ENCODE measurements at places on chromosomes 13 and 19.

DNA sequence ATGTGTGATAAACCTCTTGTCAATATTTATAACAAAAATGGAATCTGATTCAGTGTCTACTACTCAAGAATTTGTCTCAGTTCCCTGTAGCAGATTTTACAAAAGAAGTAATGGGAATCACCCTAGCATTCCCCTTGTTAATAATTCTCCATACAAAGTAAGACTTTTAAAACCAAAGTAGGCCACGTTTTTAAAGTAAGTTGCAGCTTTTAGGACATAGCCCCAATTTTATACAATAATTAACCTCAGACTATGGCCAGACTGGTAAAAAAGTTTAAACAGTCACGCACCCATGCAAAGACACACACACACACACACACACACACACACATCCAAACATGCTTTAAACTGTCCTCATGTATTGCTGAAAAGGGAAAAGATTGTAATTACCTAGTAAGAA lies 589.9 kb downstream of the PCDH9 start:
- no peak for DNase-seq

DNA sequence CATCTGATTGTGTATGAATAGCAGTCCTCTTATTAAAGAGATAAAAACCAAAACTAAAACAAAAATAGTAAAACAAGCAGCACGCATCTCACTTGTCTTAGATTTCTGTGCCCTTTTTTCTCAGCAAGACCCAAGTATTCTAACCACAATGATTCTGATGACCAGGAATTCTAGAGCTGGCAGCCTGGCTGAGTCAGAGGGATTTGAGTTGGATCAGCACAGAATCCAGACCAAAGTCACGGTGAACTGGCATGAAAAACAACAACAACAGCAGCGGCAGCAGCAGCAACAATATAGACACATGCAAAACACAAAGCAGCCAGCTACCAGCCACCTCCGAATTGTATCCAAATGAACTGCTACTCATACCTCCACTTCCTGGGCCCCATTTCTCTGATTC lies 360.5 kb downstream of the KCNRG start:
- no peak for DNase-seq

DNA sequence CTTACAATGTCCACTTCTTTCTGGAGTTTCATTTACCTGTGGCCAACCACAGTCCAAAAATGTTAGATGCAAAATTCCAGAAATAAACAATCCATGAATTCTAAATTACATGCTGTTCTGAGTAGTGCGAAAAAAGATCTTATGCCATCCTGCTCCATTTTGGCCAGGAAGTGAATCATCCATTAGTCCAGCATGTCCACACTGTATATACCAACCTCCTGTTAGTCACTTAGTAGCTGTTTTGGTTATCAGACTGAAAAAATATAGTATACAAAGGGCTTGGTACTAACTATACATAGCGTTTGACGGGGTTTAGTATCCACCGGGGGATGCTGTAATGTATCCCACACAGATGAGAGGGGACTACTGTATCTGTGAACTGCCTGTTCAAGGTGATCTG lies 618.0 kb upstream of the ARGLU1 start:
- DNase-seq, result no peak

- no peak for DNase-seq
Observed at GRCh38 chr19:37334179-37335071, 36.5 kb upstream of the ZNF527 start.

DNA sequence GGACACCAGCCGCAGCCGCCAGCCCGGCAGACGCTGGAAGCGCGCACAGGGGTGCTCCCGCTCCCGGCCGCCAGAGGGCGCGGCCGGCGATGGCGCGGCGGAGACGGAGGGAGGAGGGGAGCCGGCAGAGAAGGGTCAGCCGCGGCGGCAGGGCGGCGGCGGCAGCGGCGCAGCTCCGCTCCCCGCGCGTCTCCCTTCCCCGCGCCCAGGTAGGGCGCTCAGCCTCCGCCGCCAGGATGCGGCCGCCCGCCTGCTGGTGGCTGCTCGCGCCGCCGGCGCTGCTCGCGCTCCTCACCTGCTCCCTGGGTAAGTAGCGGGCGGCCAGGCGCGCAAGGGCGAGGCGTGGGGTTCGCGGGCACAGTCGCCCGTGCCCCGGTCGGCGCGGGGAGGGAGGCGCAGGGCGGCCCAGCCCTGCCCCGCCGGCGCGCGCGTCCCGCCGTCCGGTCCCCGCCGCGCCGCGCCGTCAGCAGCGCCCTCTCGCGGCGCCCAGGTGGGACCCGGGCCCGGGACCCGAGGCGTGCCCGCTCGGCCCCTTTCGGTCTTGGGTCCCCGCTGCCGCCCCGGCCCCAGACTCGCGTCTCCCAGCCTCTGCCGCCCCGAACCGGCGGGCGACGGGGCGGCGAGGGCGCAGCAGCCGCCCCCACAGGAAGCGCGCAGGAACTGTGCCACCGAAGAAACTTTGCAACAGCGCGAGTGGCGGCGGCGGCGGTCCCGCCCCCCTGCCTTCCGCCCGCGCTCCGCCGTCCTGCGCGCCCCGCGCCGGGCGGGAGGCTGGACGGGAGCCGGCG lies at the start of gene B3GLCT:
Gene B3GLCT, plus strand, starts transcription at position 127 of the 788 bp plus-strand sequence. Its CDS starts 110 bp downstream, at position 237.
- no peak for DNase-seq

DNA sequence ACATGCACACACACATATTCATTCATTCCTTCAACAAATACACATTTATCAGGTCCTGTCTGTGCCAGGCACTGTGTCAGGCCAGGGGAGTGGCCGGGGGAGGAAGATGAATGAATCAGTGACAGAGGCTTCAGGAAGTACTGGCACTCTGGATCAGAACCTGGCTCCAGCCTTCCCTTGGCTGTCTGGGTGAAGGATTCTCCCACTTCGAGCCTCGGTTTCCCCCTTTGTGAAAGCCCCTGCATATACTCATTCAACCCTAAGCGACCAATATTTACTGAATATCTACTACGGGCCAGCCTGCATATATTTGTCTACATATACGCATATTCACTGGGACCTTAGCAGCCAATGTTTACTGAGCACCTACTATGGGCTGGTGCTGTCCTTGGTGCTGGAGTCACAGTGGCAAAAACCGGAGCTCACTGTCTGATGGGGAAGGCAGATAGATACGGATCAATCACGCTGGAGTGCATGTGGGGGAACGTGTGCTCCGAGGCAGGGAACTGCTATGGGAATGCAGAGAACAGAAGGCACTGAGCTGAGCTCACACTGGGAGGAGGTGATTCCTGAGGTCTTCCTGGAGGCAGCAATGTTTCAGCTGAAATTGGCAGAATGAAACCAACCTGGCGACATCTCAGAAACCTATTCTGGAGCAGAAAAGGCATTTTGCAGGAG lies 636 bp upstream of the ZNF579 start:
- DNase-seq, result no peak

All from cortex of kidney (tissue), 1 donor.